T-helper 2 cell treated with Interferon-gamma antibody and Interleukin-4, amounts not matched to agents 5 μg/mL and 100 μg/mL, for 36 hours (primary cell): ENCODE measurements at places on chromosomes 13 and 19.

DNA sequence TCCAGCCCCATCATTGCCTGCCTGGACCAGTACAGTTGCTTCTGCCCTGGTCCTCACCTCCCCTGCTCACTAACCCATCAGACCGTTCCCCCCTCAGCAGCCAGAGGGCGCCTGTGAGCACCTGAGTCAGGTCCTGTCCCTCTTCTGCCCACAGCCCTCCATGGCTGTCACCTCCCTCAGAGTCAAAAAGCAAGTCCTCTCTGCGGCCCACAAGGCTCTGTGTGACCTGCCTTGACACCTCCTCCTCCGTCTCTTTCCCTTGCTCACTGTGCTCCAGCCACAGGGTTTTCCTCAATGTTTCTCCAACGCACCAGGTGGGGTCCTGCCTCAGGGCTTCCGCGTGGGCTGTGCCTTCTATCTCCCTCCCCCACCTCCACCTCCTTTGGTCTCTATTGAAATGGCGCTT is 29.4 kb upstream of the PTPRS start:
- DNase-seq = peak; percentile 37

DNA sequence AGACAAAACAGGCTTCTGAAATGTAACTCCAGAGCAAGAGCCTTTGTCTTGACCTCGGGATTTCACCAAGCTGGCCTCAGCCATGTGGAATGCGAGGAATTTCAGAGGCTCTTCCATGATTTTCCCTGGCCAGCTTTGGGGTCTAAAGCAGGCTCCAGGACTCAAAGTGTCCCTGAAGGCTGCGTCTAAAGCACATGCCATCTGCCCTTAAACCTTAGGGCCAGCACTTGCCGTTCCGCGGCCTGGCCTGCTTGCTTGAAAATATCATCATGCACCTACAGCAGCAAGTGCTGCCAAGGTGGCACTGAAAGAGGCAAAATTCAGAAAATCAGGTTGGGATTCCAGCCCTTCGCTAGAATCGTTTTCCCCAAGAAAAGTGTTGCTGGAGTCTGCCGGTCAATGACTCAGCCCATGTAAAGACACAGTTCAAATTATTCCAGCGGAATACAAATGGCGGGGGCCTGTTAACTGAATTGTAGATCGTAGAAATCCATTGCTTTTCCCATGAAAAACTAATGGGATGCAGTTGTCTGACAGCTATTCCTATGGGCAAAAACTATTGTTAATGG is 105.7 kb upstream of the RAP2A start:
- DNase-seq = no peak

DNA sequence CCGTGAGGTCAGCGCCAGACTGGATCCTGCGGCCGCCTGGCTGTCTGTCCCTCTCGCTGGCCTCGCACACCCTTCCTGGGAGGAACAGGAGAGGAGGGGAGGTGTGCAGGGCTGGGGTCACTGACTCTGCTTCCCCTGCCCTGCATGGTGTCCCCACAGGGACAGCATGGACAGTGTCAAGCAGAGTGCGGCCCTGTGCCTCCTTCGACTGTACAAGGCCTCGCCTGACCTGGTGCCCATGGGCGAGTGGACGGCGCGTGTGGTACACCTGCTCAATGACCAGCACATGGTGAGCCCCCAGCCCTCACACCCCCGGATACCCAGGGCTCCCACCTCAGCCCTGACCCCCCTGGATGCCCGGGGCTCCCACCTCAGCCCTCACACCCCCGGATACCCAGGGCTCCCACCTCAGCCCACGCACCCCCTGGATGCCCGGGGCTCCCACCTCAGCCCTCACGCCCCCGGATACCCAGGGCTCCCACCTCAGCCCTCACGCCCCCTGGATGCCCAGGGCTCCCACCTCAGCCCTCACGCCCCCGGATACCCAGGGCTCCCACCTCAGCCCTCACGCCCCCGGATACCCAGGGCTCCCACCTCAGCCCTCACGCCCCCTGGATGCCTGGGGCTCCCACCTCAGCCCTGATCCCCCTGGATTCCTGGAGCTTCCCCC is 21.2 kb downstream of the FUZ start:
- no peak for DNase-seq

DNA sequence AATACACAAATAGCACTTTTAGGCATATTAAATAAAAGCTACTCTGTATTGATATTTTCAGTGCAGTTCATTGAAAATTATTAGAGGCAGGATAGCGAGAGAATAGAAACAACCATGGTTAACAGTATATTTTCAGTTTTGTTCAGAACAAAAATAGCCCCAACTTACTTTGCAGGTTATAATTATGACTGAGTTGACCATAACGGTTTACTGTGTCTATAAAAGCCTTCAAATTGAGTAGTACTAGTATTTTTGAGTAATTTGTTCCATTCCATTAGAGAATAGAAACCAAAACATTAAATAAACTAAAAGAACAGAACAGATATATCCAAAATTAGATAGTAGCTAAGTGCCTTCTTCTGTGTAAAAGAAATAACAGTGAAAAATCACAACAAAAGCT is 1108.4 kb upstream of the PCDH20 start:
- no peak for DNase-seq

DNA sequence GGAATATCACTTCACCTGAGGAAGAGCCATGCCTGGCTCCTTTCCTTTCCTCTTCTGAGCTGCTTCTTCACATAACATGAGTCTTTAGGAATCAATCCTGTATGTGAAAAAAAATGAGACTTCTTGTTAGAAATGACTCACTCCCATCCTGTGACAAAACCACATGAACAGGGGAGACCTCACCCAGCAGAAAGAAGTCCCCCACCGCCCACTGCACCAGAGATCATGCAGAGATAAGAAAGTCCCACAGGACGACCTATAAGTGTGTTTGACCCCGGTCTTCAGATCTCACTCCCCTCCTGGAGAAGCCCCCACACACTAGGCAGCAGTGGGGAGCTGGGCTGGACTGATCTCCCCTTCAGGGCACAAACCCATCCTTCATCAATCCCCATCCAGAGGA is 7.8 kb downstream of the ZNF600 start:
- DNase-seq = peak; percentile 43

DNA sequence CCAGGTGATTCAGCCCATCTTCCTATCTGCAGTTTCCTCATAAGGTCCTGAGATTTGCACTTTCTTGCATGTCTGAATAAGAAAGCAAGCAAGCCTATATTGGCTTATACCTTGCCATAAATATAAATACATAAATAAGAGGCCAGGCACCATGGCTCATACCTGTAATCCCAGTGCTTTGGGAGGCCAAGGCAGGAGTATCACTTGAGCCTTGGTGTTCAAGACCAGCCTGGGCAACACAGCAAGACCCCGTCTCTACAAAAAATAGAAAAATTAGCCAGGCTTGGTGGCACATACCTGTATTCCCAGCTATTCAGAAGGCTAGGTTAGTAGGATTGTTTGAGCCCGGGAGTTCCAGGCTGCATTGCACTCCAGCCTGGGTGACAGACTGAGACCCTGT is 5.5 kb upstream of the GPATCH1 start:
- no peak for DNase-seq

GRCh38 chr13:103395139-103395538 is 328.9 kb upstream of the SLC10A2 start:
- no peak for DNase-seq

GRCh38 chr13:32426990-32427851 is 709 bp downstream of the N4BP2L1 start:
- peak; percentile 59 for DNase-seq

DNA sequence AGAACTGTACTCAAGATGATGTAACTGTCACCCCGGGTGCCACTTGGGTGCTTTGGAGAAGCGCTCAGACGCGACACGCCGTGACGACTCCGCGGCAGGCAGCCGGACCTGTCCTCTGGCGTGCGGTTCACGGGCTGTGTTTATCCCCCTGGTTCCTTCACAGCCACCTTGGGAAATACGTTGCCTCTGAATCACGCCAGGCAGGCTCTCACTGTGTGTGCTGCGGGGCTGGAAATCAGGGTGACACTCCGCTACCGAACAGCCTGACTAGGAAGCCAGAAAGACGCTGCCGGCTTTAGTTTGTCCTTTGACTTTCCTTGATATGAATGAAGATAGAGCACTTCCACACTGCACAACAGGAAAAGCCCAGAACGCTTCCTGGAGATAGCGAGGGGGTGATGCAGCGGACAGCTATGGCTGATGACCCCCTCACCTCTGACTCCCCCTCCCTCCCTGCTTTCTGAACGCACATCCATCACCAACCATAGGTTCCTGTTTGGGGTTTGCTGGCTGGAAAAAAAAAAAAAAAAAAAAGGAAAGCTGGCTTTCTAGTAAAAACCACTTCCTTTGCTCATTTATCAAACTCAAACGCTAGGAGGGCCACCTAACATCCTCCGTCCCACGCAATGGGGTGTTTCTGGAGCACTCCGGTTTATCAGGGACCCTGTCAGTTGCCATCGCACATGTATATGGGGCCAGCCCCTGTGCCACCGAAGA is 3.7 kb upstream of the GP6 start:
- DNase-seq = peak; percentile 50

DNA sequence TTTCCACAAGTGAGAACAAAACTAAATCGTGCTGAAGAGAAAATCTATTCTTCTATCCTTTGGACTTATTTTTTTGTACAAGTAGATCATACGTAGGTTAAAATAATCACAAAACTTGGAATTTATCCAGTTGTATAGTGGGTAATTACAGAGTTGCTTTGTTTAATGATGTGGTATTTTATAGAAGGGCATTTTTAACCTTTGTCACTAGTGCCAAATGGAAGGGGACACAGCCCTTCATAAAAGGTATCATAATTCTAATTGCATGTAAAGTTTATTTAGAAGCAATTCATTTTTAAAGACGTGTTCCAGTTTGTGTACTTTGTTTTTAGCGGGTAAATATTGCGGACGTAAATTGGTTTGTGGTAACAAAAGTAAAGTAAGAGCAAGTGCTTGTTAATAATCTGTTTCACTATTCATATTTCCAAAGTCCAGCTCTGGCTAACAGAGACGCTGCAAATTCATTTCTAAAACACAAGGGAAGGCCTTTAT is 99.5 kb downstream of the ERCC5 start:
- no peak for DNase-seq

- DNase-seq = no peak
Measured at GRCh38 chr13:114015111-114015968, 41.5 kb upstream of the C13orf46 start.

DNA sequence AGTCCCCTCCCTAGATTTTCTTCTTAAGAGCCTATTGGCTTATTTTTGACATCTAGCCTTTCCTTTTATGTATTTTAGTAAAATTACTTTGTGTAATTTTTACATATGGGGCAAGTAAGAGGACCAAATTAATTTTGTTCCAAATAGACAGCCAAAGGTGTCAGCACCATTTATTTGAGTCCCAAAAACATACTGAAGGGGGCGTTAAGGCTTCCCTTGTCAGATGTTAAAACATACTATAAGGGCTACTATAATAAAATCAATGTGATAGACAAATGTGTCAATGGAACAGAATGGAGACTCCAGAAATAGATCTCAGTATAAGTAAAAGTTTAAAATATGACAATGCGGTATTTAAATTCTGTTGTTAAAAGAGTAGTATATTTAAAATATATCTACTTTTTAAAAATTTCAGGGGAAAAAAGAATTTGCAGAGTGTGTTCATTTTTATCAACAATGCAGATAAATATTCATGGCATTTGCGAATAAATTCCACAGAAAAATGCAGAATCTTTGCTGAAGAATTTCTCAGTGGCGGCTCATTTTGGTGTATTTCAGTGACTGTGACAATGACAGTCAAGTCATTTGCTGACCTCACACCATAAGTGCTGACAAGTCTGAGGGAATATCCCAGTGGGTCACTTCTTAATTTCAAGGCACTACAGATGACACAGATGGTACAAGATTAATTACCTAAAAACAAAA is 133.7 kb downstream of the MTUS2 start:
- no peak for DNase-seq

DNA sequence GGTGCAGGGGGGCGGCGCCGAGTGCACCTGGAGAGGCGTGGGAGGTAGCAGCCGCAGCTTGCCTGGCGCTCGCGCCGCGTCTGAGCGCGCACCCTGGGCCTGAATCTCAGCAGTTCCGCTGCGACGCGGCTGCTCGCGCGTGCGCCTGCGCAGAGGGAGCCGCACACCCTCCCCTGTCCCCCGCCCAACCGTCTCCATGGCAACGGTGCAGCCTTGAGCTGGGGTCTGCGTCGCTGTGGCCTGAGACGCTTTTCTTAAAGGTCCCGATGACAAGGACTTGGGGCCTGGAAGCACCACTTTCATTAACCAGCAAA is at the start of gene PNMA8B:
PNMA8B (minus strand) TSS at position 82 of the 314 bp plus-strand sequence. CDS start 402 bp downstream, outside the sequence.
- no peak for DNase-seq

DNA sequence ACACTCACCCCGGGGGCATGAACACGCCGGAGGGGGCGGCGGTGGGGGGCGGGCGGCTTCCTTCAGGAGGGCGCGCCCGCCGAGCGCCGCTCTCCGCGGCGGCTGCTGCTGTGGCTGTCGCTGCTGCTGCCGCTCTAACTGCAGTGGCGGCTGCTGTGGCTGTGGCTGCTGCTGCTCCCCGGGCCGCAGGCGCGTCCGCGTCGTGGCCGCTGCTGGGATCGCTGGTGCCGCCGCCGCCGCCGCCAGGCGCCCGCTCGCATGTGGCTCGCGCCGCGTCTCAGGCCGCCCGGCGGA is at the start of gene BBC3:
BBC3 (minus strand) TSS at position 279 of the 294 bp plus-strand sequence. CDS start 2,768 bp downstream, outside the sequence.
- DNase-seq = no peak

DNA sequence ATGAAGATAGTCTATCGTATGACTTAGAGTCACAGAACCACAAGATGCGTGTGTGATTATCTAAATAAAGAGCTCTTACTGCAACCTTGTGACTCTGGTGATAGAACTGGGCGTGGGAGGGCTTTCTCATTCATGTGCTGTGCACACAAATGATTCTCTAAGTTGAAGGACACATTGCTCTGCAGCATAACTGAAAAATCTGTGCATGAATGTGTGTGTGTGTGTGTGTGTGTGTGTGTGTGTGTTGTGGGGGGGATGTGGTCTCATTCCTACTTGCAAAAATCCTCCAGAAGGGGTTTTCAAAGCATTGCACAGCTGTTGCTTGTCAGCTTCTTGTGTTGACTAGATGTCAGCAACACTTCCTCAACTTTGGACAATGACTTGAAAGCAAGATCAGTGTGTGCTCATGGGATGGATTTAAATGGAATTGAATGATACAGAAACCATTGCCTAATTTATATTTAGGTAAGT is 22.4 kb downstream of the LRCH1 start:
- DNase-seq = peak; percentile 14

- DNase-seq = no peak
Measured at GRCh38 chr13:27790523-27790922, 1.8 kb upstream of the GSX1 start.

DNA sequence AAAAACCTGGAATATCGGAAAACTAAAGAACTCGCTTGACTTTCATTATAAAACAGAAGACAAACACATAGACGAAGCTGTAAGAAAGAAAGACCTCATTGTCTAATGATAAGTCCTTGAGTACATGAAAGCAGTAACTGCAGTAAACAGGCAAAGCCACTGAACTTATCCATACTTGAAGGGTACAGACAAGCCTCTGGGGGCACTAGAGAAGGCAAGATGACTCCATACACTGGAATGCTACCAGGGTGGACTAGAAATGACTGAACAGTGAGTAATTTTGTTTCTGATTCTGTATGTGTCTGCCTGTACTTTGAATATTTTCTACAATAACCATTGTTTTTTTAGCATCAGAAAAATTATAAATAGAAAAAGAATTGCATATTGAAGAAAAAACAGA is 507.9 kb downstream of the UQCRFS1 start:
- no peak for DNase-seq

GRCh38 chr19:18223860-18224524 is 2.2 kb downstream of the PDE4C start:
- DNase-seq = no peak
